Activated T-cell treated with anti-CD3 and anti-CD28 coated beads for 24 hours (primary cell): ENCODE measurements at places on chromosomes 2 and 18.

- DNase-seq, result no peak
Measured at GRCh38 chr2:220044383-220044782, 417.0 kb downstream of the SLC4A3 start.

DNA sequence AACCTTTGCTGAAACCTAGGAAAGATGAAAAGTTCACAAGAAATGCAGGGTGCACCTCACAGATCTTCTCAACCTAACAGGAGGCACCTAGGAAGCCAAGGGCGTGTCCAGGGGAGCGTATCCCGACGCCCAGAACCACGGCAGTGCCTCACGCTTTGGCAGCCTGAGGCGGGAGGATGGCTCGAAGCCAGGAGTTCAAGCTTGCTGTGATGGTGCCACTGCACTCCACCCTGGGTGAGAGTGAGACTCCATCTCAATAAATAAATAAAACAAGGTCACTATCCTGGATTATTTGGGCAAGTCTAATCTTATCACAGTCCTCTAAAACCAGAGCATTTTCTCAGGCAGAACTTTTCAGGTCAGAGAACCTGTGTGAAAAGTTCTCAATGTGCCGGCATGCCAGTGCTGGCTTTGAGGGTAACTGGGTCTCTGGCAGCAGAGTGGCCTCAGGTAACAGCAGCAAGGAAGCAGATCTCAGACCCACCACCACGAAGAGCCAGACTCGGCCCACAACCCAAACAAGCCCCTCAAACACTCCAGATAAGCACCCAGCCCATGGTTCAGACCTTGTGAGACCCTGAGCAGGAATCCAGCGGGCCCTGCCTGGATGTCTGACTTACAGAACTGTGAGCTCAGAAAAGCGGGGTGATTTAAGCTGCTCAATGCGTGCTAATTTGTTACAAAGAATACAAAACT, 11.7 kb downstream of the HSBP1L1 start:
- no peak for DNase-seq

DNA sequence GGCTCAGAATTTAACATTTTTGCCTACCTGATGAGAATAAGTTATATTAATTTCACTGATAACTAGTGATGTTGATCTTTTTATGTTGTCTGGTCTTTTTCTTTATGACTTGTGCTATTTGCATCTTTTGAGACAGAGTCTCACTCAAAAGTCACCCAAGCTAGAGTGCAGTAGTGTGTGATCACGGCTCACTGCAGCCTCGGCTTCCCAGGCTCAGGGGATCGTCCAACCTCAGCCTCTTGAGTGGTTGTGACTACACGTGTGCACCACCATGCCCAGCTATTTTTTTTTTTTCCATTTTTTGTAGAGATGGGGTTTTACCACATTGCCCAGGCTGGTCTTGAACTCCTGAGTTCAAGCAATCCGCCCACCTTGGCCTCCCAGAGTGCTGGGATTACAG, 7.5 kb downstream of the SMCHD1 start:
- no peak for DNase-seq

DNA sequence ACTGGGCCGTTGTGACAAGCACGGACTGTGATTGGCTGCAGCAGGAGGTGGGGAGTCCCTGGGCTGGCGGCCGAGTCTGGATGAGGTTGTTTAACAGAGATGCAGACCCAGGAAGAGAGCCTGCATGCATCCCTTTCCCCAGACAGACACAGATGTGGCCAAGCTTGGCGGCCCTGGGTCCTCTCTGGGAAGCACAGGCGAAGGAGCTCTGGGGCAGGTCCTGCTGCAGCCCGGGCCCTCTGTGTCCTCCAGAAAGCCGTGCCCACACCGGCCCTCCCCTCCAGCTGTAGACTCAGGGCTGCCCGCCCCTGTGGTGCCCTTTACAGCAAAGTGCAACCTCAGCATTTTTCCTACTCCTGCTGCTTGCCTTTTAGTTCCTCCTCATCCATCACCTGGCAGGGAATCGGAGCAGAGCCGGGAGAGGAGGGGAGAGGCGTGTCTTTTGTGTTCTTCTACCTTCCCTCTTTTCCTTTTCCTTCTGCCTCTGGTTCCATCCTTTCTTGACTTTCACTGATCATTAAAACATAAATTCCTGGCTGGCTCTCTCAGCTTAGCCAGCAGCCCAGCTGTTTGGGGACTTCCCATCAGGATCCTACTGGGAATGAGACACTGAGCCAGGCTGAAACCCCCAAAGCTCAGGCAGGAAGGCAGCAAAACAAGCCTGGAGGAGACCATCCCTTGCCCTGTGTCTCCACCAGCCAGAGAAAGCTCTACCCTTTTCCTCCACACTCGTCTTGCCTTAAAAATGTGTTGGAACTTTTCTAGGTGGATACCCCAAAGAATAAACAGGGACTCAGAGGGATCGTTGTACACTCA, 75.0 kb downstream of the CTIF start:
- no peak for DNase-seq

DNA sequence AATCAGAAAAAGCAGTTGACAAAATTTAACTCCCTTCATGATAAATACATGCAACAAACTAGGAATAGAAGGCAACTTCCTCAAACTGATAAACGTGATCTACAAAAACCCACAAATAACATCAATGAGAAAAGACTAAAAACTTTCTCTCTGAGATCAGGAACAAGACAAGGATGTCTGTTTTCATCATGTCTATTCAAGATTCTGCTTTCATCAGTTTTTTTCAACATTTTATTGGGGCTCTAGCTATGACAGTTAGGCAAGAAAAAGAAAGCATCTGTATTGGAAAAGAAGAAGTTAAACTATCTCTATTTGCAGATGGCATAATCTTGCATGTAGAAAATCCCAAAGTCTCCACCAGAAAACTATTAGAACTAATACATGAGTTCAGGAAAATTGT, 12.3 kb upstream of the CHST10 start:
- DNase-seq, result no peak

GRCh38 chr2:231709981-231710798, 1.9 kb downstream of the PTMA start:
- DNase-seq, result peak; percentile 82

GRCh38 chr2:101549371-101549770, 74.5 kb upstream of the RFX8 start:
- no peak for DNase-seq

GRCh38 chr18:63444580-63444979, 22.3 kb upstream of the VPS4B start:
- no peak for DNase-seq

GRCh38 chr2:59622599-59623308, 930.7 kb downstream of the BCL11A start:
- DNase-seq, result no peak

- no peak for DNase-seq
Measured at GRCh38 chr2:60552078-60552850, 1.2 kb downstream of the BCL11A start.

- DNase-seq, result peak; percentile 48
Measured at GRCh38 chr2:202871300-202872141, at the start of gene ICA1L. Gene ICA1L (minus strand): TSS chr2:202871766. CDS start chr2:202829009, 42,757 bp downstream.

GRCh38 chr2:170823088-170823897, 6.6 kb downstream of the GAD1 start:
- DNase-seq, result no peak

DNA sequence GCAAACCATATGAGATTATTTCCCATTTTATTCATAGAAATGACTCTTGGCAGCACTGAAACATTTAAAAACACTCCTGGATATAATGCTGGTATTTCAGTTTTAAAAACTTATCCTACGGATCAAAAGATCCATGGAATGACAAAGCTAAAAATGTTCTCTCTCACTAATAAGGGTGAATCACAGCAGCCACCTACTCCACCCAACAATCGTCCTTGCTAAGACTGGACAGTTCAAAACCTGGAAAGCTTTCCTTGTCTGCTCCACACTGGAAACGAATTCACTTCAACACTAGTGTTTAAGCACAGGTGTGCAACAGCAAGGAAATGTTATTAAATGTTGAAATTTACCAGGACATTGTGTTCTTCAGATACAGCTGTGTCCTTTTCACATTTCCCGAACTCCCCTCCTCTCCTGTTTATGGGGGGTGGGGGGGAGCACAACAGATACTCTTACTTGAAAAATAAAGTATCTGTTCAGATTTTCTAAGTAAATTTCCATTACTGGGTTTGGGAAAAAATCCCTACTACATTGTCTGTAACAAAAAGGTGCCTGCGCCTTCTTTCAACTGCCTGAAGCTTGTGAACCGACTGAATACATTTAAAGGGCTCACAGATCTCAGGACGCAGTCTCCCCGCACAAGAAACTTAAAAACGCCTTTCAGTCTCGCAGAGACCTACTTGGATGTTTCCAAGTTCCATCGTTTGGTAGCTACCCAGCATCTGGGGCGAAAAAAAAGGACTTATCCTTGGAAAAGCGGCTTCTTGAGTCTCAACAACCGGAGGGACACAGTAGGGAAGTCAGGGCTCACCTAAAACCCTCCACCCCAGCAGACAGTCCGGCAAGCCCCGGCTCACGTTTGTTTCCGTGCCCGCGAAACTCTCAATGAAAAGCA, 1.3 kb downstream of the YWHAQ start:
- no peak for DNase-seq

- no peak for DNase-seq
Measured at GRCh38 chr2:11676640-11677039, 6.6 kb upstream of the NTSR2 start.

DNA sequence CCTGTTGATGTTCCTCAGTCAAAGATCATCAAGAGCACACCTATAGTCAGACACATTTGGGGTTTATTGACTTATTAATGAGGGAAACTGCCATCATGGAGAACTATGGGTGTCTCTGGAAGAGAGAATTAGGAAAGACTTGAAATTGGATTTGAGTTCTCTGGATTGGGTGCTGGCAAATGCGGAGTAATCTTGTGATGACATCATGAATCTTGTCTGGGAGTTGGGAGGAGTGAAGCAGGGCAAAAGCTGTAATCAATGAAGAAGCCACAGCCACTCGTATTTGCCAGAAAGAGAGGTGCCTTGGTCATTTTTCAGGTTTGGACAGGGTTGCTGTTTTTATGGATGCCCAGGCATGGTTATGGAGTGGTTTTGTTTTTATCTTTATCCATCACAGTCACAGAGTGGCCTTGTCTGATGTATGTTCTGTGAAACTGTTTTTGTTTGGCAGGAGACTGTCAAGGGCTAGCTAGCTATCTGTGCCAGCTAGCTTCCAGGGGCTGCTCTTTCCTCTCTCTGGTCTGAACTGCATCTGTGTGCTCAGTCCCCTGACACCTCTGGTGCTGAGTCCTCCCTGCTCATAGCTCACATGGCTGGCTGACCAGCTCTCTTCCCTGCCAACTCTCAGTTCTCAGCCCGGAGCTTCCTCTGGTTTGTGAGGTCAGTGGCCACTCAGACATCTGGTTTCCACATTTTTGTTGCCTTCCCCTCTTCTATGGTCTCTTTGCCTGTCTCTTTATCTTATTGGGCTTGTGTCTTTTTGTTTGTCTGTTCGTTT, 193.4 kb upstream of the RMP24 start:
- no peak for DNase-seq

DNA sequence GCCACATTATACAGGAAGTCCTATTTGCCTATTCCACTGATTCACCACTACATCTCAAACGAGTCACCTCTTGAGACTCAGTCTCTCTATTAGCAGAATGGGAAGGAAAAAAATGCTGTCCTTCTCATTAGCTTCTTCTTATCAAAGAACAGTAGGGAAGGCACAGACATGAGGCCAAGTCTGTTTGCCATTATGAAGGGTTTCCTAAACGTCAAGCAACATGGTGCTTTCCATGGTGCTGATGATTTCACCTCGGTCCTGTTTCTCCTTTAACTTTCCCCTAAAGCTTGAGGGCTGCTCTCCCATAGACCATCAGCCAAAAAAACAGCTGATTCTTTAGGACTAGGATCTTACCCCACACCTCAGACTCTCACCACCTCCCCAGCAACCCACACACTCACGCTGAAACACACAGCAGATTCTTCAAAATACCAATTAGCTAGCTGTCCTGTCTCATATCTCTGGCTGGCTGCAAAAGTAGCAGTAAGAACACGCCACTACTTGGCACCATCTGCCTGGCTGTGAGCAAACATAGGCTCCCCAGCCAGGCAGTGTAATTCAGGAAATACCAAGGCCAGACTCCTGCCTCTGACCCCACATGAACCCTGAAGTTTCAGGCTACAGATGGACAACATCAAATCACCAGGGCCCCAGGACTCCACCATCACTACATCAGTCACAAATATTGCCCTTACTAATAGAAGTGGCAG, 30.5 kb downstream of the GALNT14 start:
- no peak for DNase-seq

DNA sequence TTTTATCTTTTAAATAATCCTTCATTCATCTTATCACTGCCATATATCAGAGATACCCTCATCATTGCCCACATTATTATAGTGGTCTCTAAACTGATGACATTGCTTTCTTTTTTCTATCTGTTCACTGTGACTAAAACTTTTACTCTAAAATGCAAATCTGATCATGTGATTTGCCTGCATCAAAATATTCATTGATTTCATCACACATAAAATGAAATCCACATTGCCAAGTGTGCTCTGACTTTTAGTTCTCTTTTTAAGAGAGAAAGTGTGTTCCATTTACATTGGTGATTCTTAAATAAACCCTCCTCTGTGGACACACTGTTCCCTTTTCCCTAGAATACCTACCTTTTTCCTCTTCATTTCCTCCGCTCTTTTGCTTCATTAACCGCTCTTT, 7.5 kb downstream of the REL start:
- no peak for DNase-seq

GRCh38 chr2:205746420-205746785, 64.1 kb downstream of the NRP2 start:
- no peak for DNase-seq

- DNase-seq, result no peak
Measured at GRCh38 chr2:121205321-121205942, 79.6 kb downstream of the TFCP2L1 start.

- DNase-seq, result no peak
Measured at GRCh38 chr2:164145093-164145987, 409.5 kb upstream of the FIGN start.

- no peak for DNase-seq
Measured at GRCh38 chr2:45898819-45899218, 247.3 kb downstream of the PRKCE start.

GRCh38 chr2:136014411-136014810, 29.0 kb upstream of the DARS1 start:
- no peak for DNase-seq

DNA sequence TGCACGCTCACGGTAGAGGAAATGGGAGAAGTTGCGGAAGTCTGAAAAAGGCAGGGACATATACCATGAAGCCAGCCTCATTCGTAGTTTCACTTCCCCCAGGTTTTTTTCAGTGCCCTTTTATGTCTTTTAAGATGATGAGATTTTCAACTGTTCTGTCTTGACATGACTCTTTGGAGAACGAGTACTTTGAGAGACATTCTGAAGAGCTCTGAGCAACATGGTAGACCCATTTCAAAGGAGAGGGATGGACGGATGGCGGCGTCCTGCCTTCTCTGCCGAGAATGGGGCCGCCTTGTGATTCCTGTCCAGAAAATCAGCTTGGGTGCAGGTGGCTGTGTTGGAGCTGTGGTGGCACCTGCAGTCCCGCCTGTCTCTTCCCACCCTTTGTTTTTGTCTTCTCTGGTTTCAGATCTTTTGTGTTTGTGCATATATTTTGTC, 41.7 kb downstream of the SH3BP4 start:
- DNase-seq, result no peak

- no peak for DNase-seq
Measured at GRCh38 chr18:79568543-79569205, 110.9 kb upstream of the CTDP1 start.

- DNase-seq, result no peak
Measured at GRCh38 chr2:38981003-38981669, 91.5 kb downstream of the ARHGEF33 start.

- no peak for DNase-seq
Measured at GRCh38 chr2:11505652-11506610, 27.9 kb upstream of the GREB1 start.
